ENCODE measurements at places on chromosomes 1 and 21. TPM values are rescaled to one million over a fixed set of nuclear protein-coding genes. Genes with fewer than 3 reads are reported as not detected.

- no peak for DNase-seq
Observed at GRCh38 chr1:150389650-150390049, 25.7 kb downstream of the RPRD2 start.

GRCh38 chr1:151935894-151936602, 26.7 kb upstream of the THEM4 start:
- DNase-seq: no peak

DNA sequence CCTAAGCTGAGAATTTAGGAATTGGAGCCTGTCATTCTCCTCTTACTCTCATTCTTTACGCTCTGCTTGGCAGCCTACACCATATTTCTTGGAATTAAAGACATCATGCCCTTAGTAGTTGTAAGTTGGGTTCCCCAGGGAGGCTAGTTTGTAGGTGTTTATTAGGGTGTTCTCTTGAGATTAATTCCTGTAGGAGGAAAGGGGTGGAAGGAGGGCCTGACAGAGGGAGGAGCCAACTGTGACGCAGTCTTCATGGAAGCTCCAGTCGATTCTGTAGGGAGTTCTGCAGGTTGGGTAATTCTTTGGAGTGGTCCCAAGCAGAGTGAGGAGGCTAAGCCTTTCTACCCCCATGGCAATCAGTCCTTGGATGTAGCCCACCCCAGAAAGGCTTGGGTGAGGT, 111.4 kb downstream of the HHAT start:
- no peak for DNase-seq

DNA sequence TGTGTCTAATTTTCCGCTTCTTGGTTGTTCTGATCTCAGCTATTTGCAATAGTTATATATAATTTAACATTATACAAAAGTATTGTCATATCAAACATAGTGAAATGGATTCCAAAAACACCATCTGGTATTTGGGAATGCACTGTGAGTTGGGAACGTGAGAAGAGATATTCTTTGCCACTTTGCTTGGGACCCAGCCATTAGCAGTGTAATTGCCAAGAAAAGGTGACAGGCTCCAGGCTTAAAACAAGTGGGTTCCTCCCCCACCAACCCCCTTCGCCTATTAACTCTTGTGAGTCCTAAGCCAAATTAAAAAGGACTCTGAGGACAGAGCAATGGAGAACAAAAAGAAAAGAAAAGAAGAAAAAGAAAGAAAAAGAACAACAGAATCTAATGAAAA, 186.7 kb upstream of the NFIA start:
- DNase-seq: no peak

DNA sequence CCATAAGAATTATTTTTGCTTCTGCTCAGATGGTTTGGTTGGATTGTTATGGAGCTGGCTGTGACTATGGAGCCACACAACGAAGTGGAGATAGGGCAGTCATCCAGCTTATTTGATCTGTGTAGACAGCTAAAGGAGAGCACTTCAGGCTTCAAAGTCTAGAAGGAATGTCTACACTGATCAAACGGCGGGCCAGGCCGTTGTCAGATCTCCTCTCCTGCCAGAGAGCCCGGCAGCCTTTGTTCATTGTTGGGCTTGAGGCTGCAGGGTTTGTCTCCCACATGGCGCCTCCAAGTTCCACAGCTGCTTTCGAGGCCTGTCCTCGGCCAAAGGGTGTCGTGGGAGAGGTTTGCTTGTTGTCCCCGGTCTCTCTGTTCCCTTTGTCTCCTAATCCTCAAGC, 2.8 kb upstream of the STMN1 start:
- no peak for DNase-seq

DNA sequence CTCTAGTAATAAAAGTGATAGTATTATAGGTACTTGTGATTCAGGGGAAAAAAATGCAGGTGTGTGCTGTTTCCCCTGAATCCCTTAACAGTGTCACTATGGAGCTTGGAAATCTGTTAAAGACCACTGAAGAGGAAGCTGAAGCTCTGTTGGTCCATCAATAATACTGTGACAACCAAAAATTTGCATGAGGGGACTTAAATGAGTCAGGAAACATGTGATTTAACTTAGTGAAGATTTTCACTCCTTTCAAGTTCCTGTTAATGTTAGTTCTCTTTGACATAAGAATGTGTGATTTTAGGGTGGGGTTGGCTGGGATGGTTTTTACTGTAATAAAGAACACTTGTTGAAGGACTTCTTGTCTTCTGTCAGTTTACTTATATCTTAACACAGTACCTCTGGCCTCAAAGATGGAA, 32.0 kb downstream of the VANGL2 start:
- no peak for DNase-seq

- no peak for DNase-seq
Observed at GRCh38 chr1:40769815-40770214, 13.8 kb upstream of the KCNQ4 start.

The GOLPH3L gene
- polyA plus RNA-seq: 23.9 TPM

The TNFRSF9 gene
- 1.0 TPM for polyA plus RNA-seq

The CDC42BPA gene
- 12.5 TPM for polyA plus RNA-seq

The OR2T11 gene
- polyA plus RNA-seq: not detected

The CTBS gene
- 6.9 TPM for polyA plus RNA-seq

The LAMB3 gene
- 9.1 TPM for polyA plus RNA-seq

The IL19 gene
- not detected for polyA plus RNA-seq

The NCF2 gene
- polyA plus RNA-seq: 4.9 TPM

The SLC30A10 gene
- 0.03 TPM for polyA plus RNA-seq

The ERVH48-1 gene
- polyA plus RNA-seq: not detected

Measured in A549 (cell line).